T-helper 22 cell (primary cell): ENCODE measurements at places on chromosomes 1 and 21.

GRCh38 chr1:154349121-154349520 is 23.8 kb downstream of the ATP8B2 start:
- no peak for DNase-seq

GRCh38 chr1:74953622-74954021 is 180.6 kb upstream of the LHX8 start:
- no peak for DNase-seq

- DNase-seq: no peak
Observed at GRCh38 chr1:64550510-64550909, 80.6 kb downstream of the CACHD1 start.

DNA sequence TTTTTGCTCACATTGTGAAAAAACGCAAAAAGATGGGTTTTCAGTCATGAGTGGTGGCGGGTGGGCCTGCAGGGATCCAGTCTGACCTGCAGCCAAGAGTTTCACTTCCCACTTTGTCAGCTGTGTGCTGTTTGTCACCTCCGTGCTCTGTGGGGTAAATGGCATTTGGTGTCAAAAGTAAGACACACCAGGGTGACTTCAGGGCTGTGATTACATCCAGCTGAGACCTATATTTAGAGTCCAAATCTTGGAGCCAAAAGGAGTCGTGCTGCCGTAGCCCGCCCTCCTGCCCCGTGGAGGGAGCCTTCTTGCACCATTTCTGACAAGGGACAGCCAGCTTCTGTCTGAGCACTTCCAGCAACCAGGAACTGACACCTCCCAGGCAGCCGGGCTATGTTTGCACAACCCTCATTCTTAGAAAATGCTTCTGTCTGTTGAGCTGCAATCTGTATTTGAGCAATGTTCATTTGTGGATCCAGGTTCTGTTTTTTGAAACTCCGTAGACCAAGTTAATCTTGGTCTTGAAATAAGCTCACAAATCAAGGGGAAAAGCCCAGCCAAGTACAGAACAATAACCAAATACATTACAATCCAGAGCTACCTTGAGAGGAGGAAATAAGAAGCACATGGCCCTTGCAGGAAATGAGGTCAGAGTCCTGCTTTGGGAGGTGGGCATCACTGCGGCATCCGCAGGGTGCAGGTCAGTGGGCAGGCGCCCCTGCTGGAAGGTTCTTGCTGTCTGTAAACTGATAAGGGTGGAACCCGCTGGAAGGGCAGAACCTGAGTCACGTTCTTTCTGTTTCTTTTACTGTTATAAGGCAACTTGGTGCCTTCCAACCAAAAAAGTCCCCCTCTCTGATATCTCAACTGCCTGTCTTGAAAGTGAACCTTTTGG is 14.4 kb downstream of the ABCG1 start:
- DNase-seq: peak; percentile 88

GRCh38 chr1:229098903-229099578 is 171.9 kb upstream of the RAB4A start:
- DNase-seq: no peak

- DNase-seq: no peak
Observed at GRCh38 chr1:116923421-116923820, 13.7 kb downstream of the PTGFRN start.

DNA sequence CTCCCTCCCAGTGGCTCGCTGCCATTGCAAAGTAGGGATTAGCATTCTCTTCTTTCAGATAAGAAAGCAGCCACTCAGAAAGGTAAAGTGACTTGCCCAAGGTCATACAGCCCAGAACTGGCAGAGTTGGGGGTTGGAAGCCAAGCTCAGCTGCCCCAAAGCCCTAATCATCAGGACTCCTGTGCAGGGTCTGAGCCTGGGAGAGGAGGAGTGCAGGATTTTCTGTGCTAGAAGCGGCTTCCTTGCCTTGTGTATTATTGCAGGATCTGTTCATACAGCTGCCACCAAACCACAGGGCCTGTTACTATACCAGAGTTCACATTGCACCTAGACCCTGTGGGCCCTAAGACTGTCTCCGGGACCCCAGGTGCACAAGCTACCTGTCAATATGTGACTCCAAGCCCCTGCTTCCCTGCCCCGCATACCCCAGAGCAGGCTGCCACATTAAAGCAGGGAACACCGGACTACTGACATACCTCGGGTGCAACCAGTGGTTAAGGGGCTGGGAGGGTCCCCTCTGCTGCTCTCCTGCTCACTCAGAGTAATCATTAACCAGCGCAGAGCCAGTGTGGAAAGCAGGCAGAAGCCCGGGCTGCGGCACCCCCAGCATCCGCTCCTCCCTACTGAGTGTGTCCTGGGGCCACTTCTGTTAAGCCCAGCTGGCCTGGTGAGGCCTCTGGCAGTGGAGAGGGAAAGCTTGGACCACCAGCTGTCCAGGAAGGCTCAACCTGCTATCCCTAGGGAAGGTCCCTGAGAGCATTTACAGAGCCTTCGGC is 15.8 kb downstream of the HSPG2 start:
- DNase-seq: no peak

DNA sequence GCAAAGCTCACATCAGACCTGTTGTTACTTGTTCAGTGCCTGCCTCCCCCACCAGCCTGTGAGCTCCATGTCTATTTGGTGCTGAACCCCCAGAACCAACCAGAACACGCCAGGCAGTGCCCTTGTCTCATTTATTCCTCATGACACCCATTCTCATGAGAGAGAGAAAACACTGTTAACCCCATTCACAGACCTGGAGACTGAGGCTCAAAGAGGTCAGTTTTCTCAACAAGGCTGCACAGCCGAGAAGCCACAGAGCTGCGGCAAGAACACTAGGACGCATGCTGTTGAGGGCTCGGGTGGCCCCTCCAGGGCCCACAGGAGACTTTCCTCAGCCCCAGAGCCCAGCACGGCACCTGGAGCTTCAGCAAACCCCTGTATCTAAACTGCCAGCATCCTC is 13.1 kb downstream of the KCNN3 start:
- no peak for DNase-seq

DNA sequence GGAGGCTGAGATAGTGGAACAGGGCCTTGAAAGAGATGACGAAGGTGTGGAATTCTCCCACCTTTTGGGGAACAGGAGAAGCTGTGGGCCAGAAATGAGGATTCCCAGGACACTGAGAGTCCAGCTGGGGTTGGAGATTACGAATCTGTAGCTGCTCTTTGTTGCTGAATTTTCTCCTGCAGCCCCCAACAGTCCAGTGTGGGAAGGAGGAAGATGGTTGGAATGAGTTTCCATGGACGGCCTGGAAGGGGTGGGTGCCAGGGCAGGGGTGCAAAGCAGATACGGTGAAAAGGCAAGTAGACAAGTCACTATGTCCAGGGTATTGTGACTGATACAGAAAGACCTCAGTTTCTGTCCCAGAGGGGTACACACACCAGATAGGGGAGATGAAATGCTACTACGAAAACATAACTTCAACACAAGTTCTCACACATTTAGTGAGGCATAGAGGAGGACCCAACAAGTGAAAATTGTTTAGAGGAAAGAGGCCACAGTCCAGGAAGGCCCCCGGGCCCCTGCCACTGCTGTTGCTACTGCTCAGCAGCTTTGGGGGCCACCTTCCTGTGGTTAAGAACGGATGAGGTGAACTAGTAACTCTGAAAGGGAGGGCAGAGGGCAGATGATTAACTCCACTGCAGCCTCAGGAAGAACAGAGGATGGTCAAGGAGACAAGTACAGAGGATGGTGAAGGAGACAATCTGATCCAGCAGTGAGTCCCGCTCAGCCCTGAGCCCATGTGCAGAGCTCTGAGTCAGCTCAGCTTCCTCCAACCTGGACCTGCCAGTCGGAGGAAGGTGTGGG is 7.3 kb downstream of the CD244 start:
- no peak for DNase-seq

- no peak for DNase-seq
Observed at GRCh38 chr1:94314222-94314858, 77.0 kb upstream of the ARHGAP29 start.

GRCh38 chr21:17578162-17578561 is 34.5 kb downstream of the BTG3 start:
- no peak for DNase-seq

DNA sequence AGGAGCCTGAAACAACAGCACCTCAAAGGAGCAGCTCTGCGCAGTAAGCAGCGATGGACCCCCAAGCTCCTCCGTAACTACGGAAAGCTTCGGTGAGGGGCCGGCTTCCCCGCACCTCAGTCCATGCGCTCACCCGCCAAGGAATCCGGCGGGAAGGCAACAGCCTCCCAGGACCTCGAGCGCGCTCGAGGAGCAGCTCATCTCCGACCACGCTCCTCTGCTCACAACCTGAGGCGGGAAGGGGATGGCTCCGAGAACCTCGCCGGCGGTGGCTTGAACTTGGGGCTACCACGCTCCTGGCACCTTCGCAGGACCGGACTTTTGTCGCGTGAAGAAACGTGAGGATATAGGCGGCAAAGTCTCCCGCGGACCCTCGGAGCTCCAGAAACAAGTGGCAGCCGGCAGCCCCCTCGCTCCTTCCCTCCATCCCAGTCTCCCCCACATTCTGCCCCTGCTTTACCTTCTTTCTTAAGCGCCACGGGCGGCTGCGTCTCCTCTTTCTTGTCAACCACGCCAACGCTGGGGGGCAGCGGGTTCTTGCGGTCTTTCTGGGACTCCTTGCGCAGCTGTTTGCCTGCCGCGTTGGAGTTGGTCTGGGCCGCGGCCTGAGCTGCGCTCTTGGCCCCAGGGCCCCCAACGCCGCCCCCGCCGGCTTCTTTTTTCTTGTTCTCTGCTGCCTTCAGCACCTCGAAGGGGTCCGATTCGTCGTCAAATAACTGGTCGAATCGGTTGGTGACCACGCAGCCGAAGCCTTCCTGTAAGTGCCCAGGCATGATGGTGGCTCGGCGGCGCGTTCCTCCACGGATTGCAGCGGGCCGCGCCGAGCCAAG is 459 bp downstream of the SERBP1 start:
- DNase-seq: no peak

- no peak for DNase-seq
Observed at GRCh38 chr1:17212009-17212408, 7.1 kb downstream of the PADI1 start.

GRCh38 chr1:245762396-245762910 is 607.7 kb downstream of the KIF26B start:
- DNase-seq: no peak

DNA sequence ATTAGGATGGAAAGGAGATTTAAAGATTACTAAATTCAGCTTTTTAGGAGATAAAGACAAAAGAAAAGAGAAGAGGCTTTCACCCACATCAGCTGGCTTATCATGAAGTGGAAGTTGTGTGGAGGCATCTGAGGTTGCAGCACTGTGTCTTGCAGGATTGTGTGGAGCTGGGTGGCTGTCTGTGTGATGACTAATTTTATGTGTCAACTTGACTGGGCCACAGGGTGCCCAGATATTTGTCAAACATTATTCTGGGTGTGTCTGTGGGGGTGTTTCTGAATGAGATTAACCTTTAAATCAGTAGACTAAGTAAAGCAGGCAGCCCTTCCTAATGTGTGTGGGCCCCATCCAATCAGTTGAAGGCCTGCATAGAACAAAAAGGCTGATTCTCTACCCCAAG is 3.9 kb downstream of the KCNA10 start:
- DNase-seq: no peak

GRCh38 chr1:164240081-164240480 is 318.9 kb upstream of the PBX1 start:
- no peak for DNase-seq

GRCh38 chr21:32299695-32300094 is 1.0 kb downstream of the MRAP start:
- DNase-seq: no peak

DNA sequence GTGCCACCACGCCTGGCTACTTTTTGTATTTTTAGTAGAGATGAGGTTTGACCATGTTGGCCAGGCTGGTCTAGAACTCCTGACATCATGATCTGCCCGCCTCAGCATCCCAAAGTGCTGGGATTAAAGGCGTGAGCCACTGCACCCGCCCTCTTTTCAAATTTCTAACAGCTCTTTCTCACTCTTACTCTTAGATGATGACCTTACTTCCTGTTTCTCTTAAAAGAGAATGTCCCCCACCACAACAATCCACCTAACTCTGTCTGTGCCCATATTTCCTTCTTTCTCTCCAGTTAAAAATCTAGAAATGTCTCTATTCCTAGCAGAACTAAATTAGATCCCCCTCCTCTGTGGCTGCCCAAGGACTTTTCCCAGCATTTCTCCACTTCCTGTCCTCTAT is 46.6 kb upstream of the RGS2 start:
- no peak for DNase-seq

- peak; percentile 34 for DNase-seq
Observed at GRCh38 chr1:152461544-152461943, 47.5 kb upstream of the CRNN start.

DNA sequence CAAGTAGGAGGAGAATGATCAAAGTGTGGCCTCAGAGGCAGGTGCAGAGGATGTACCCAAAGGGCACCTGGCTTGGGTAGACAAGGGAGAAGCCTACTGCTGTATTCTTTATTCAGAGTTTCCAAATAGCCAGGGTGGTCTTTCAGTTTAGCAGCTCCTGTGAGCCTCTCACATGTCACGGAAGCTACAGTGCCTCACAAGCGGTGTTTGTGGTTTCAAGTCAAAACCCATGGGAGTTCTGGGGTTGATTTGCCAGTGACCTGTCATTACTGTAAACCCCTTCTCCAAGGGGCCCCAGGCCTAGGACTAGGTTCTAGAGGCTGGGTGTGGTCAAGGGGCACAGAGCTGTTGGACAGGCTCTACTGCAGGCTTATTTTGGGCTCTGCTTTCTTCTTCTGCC is 10.2 kb upstream of the IL10 start:
- no peak for DNase-seq

- DNase-seq: no peak
Observed at GRCh38 chr1:37862330-37862729, 2.9 kb upstream of the MTF1 start.

DNA sequence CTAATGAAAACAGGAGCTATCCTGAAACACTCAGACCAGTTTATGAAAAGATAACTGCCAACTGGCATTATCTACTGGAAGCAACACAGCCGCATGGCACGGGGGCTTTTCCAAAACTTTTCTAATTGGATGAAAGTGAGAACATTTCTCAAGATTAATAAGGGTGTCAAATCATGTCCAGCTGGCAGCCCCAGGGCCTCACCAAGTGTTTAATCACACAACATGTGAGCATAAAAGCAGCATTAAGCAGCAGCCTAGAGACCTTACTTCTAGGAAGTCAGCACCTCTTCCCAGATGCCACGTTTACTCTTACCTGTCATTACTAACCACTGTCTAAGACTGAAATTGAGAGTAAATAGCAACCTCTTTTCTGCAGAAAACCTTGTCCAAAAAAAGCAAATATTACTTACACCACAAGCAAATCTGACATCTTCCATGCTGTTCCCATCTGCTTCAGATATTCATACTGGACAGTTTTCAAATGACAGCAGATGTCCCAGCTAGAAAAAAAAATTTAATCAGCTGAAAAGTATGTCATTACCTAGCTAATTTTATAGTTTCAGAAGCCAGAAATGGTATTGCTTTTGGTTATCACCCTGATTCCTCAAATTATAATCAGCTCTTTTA is 341.5 kb upstream of the ZP4 start:
- no peak for DNase-seq

- no peak for DNase-seq
Observed at GRCh38 chr1:48677306-48678287, 99.1 kb downstream of the BEND5 start.
